ENCODE measurements at places on chromosomes 6 and 20.

GRCh38 chr6:12504325-12504966 lies 212.1 kb upstream of the PHACTR1 start:
- H3K4me3 ChIP-seq = no peak overlapping the region
- no peaks in the 10 kb centered on the region for H3K36me3 ChIP-seq
- no peaks in the 10 kb centered on the region for H3K4me1 ChIP-seq
- no peak overlapping the region for H3K27ac ChIP-seq
- H3K27me3 ChIP-seq = no peaks in the 10 kb centered on the region
- DNase-seq = no peak

GRCh38 chr6:127118298-127119101 lies at the start of gene RSPO3:
Gene RSPO3 (plus strand): TSS chr6:127118671. CDS start chr6:127119193, 522 bp downstream.
- no peak for DNase-seq
- no peak within 1 kb of the TSS for H3K27ac ChIP-seq
- peaks cover 58% of the 10 kb centered on the region for H3K27me3 ChIP-seq
- H3K4me3 ChIP-seq = peak within 1 kb of the TSS; percentile 79
- H3K36me3 ChIP-seq = peaks cover 3% of the 10 kb centered on the region

DNA sequence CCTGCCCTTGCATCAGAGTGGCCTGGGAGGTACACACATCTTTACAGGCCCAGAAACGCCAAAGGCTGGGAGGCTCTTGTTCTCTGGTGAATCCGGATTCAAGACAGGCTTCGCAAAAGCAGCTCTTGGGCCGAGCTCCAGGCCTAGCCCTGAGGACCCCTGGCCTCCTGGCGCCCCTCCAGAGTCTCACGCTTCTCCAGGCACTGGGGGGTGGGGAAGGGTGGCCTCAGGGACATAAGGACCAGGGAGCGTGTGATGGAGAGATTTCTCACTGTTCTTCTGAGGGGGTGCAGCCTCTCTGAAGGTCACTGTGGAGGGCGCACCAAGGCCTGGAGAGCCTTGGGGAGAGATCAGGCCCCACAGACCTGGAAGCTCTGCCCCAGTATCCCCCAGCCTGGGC lies 349.2 kb downstream of the ZFAND3 start:
- no peak for DNase-seq
- peaks cover 3% of the 10 kb centered on the region for H3K4me1 ChIP-seq
- H3K36me3 ChIP-seq = peaks cover 12% of the 10 kb centered on the region
- H3K4me3 ChIP-seq = no peak overlapping the region
- no peaks in the 10 kb centered on the region for H3K27me3 ChIP-seq

GRCh38 chr20:10710991-10711775 lies 37.4 kb upstream of the JAG1 start:
- no peaks in the 10 kb centered on the region for H3K36me3 ChIP-seq
- H3K4me3 ChIP-seq = no peak overlapping the region
- no peak overlapping the region for H3K27ac ChIP-seq
- no peaks in the 10 kb centered on the region for H3K4me1 ChIP-seq
- DNase-seq = no peak

- no peak overlapping the region for H3K27ac ChIP-seq
- peaks cover 12% of the 10 kb centered on the region for H3K4me1 ChIP-seq
- DNase-seq = no peak
- no peaks in the 10 kb centered on the region for H3K36me3 ChIP-seq
Observed at GRCh38 chr6:45630801-45631200, 253.1 kb upstream of the SUPT3H start.

DNA sequence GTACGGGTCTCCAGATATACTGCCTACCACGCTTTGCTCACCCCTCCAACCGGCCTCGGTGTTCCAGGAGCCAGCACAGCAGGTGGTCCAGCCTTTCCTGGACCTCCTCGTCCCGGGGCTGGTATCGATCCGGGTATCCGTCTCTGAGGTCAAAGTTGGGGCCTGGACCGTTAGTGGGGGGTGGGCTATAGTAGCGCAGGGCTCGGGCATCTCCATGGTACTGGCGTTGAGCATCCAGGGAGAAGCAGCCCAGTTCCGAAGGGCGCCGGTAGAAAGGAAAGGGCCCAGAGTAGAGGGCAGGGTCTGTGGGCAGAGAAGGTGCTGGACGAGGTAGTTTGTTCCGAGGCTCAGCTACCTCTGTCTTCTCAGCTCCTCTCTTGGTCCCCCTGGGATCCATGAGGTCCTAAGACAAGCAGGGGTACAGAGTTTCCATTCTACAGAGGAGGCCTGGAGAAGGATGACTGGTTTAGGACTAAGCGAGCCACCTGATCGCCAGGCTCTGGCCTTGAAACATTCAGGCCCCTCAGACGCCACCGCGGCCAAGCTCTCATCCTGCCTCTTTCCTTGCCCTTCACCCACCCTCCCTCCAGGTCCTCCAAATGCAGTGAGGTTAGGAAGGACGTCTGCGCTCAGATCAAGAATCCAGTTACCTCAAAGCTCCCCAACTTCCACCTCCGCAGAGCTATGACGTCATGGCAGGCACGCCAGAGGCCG lies 502 bp downstream of the DXO start:
- peaks cover 66% of the 10 kb centered on the region for H3K36me3 ChIP-seq
- H3K27ac ChIP-seq = peak overlapping the region; percentile 100
- no peak for DNase-seq
- H3K4me3 ChIP-seq = peak overlapping the region; percentile 91

- peak overlapping the region; percentile 79 for H3K27ac ChIP-seq
- DNase-seq = no peak
- peaks cover 53% of the 10 kb centered on the region for H3K36me3 ChIP-seq
- H3K4me1 ChIP-seq = peaks cover 30% of the 10 kb centered on the region
- no peaks in the 10 kb centered on the region for H3K27me3 ChIP-seq
Observed at GRCh38 chr20:35279040-35279439, 1.1 kb upstream of the MMP24OS start.

DNA sequence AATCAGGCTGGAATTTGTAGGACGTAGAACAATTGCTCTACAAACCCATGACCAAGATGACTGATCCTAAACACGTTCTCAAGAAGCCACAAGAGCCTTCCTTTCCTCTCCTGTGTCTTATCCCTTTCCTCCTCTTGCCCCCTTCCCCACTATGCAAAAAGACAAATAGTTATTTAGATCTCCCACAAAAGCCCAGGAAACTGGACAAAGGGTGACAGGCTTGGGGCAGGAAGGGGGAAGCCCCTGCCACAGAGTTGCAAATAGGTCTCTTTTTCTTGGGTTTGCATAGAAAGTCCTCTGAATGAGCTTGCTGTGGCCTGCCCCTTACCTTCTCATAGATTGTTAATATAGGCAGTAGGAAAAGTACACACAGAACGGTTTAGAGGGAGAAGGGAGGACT lies 377.1 kb upstream of the BTBD3 start:
- DNase-seq = no peak
- H3K36me3 ChIP-seq = no peaks in the 10 kb centered on the region
- H3K27me3 ChIP-seq = no peaks in the 10 kb centered on the region
- H3K4me1 ChIP-seq = no peaks in the 10 kb centered on the region
- H3K27ac ChIP-seq = no peak overlapping the region

GRCh38 chr20:16158976-16159286 lies 414.3 kb downstream of the KIF16B start:
- no peak overlapping the region for H3K27ac ChIP-seq
- H3K4me1 ChIP-seq = no peaks in the 10 kb centered on the region
- no peaks in the 10 kb centered on the region for H3K36me3 ChIP-seq
- H3K27me3 ChIP-seq = no peaks in the 10 kb centered on the region
- no peak for DNase-seq
- no peak overlapping the region for H3K4me3 ChIP-seq

DNA sequence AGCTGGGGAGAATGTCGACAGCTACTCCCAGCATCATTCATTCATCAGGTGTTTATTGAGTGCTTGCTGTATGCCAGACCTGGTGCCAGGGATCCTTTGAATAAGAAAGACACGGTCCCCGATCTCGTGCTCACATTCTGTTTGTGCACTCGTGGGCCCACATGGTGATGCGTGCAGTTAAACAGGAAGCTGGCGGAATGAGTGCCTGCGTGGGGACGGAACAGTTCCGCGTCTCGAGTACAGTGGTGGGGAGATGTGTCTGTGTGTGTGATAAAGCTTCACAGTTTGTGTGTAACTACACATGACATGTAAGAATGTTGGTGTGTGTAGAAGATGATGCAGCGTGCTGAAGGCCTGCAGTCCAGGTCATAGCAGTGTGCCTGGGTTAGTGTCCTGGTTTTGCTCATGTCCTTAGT lies 6.5 kb downstream of the RBM38 start:
- peaks cover 72% of the 10 kb centered on the region for H3K4me1 ChIP-seq
- peaks cover 100% of the 10 kb centered on the region for H3K36me3 ChIP-seq
- DNase-seq = peak; percentile 67
- H3K27me3 ChIP-seq = no peaks in the 10 kb centered on the region
- H3K4me3 ChIP-seq = peak overlapping the region; percentile 95

- H3K27me3 ChIP-seq = no peaks in the 10 kb centered on the region
- no peak for DNase-seq
- peaks cover 18% of the 10 kb centered on the region for H3K4me1 ChIP-seq
- H3K4me3 ChIP-seq = no peak overlapping the region
- H3K36me3 ChIP-seq = peaks cover 6% of the 10 kb centered on the region
Observed at GRCh38 chr20:62736026-62736406, 27.4 kb downstream of the NTSR1 start.

GRCh38 chr6:159620947-159621346 lies 72.1 kb downstream of the SOD2 start:
- peaks cover 14% of the 10 kb centered on the region for H3K27me3 ChIP-seq
- H3K4me1 ChIP-seq = no peaks in the 10 kb centered on the region
- no peak overlapping the region for H3K4me3 ChIP-seq
- H3K27ac ChIP-seq = no peak overlapping the region

DNA sequence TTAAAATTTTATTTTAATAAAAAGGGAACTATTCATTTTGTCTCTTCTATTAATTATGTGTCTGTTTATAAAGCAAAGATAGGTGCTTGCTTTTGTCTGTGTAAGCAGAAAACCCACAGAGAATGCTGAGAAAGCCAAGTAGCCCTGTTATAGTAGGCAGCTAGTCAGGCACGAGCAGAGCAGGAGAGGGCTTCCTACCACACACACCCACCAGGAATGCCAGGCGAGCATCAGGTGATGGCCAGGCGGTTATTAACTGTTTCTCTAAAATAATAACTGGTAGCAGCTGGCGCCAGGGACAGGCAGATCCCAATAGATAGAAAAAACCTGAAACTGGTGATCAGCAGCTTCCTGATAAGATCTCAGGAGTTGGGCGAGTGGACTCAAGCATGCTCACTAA lies 15.7 kb downstream of the C6orf15 start:
- peak overlapping the region; percentile 15 for H3K27ac ChIP-seq
- H3K4me3 ChIP-seq = no peak overlapping the region
- no peaks in the 10 kb centered on the region for H3K27me3 ChIP-seq
- peaks cover 24% of the 10 kb centered on the region for H3K4me1 ChIP-seq

DNA sequence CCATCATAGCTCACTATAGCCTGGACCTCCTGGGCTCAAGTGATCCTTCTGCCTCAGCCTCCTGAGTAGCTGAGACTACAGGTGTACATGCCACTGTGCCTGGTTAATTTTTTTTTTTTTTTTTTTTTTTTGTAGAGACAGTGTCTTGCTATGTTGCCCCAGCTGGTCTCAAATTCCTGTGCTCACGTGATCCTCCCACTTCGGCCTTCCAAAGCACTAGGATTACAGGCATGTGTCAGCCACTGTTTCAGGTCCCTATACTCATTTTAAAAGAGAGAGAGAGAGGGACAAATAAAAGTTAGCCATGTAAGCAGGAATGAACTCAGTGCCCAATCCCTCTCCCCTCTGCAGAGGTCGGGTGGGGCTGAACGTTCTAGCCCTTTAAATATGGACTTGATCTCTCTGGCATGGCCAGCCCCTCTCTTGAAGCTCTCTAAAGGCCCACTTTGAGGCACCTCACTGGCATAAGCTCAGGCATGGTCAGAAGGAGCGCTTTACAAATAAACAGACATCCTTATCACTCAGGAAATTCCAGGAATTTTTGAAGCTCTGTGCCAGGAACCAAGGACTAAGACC lies 9.0 kb upstream of the SERPINB1 start:
- no peaks in the 10 kb centered on the region for H3K27me3 ChIP-seq
- peaks cover 34% of the 10 kb centered on the region for H3K4me1 ChIP-seq
- no peak for DNase-seq

DNA sequence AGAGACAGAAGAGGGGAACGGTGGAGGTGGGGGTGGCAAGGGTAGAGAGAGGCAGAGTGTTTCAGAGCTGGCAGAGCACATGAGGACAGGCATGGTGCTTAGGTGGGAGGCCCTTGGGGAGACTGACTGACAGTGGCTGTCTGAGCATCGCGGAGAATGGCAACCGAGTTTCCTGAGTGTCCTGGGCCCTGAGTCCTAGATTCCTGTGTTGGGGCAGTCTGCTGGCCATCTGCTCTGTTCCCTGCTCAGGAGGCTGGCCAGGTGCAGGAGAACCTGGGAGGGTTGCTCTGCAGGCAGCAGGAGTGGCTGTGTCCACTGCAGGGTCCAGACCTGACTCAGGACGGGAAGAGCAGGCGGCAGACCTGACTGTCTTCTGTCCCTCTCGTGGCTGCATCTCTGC lies 248.9 kb downstream of the LRFN2 start:
- no peak overlapping the region for H3K4me3 ChIP-seq
- H3K4me1 ChIP-seq = peaks cover 7% of the 10 kb centered on the region
- H3K36me3 ChIP-seq = no peaks in the 10 kb centered on the region
- peaks cover 48% of the 10 kb centered on the region for H3K27me3 ChIP-seq
- H3K27ac ChIP-seq = no peak overlapping the region

GRCh38 chr6:54719633-54720032 lies 126.9 kb upstream of the FAM83B start:
- H3K4me3 ChIP-seq = no peak overlapping the region
- H3K27ac ChIP-seq = no peak overlapping the region
- H3K4me1 ChIP-seq = no peaks in the 10 kb centered on the region
- H3K27me3 ChIP-seq = no peaks in the 10 kb centered on the region
- no peaks in the 10 kb centered on the region for H3K36me3 ChIP-seq
- DNase-seq = no peak

DNA sequence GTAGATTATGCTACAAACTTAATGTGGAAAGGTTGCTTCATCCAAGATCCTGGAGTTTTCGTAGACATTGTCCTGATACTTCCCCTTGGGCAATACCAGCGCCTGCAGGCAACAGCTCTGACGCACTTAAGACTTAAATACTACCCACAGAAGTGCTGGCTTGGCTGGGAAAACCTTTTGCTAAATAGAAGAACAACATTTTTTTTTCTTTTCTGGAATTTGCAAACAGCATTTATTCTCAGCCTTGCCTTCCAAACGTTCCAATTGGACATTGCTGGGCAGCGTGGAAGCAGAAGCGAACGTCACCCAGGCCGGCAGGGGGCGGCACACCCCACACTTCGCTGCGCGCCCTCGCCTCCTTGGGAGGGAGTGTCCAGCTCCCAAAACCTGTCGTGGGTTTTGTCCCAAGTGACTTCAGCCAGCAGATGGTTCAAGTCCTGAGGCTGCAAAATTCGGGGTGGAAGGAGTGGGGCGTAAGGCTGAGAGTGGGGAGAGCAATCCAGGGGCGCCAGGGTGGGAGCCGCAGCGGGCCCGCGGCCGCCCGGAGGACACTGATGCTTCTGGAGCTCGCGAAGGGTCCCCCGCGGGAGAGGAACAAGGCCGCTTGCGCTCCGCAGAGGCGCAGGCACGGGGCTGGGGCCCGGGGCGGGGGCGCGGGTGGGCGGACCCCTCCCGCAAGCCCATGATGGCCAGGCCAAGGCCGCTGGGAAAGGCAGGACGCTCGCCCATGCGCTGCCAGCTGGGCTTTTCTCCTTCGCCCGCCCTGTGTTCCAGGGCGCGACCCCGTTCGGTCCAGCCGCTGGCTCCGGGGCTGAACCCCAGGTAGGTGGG lies 60.8 kb upstream of the MAP3K4 start:
- H3K4me1 ChIP-seq = peaks cover 2% of the 10 kb centered on the region
- no peaks in the 10 kb centered on the region for H3K36me3 ChIP-seq
- H3K4me3 ChIP-seq = peak overlapping the region; percentile 43
- peak; percentile 34 for DNase-seq

- H3K4me1 ChIP-seq = no peaks in the 10 kb centered on the region
- no peak overlapping the region for H3K27ac ChIP-seq
- no peak for DNase-seq
- H3K4me3 ChIP-seq = no peak overlapping the region
Observed at GRCh38 chr6:56204134-56204533, 43.2 kb downstream of the COL21A1 start.

- H3K27ac ChIP-seq = no peak overlapping the region
- no peak for DNase-seq
- H3K27me3 ChIP-seq = no peaks in the 10 kb centered on the region
- H3K4me3 ChIP-seq = no peak overlapping the region
Observed at GRCh38 chr6:71727632-71728294, 158.6 kb upstream of the RIMS1 start.
